ENCODE measurements at places on chromosomes 4 and X. TPM values are rescaled to one million over a fixed set of nuclear protein-coding genes. Genes with fewer than 3 reads are reported as not detected.

Gene STPG2
- total RNA-seq: 0.30 TPM

Gene BGN
- total RNA-seq: 59.3 TPM

Gene MSX1
- total RNA-seq: 1.8 TPM

Gene CACNA1F
- 2.1 TPM for total RNA-seq

Gene TRIM61
- 0.44 TPM for total RNA-seq

Gene SOWAHD
- total RNA-seq: 4.2 TPM

Gene PITX2
- total RNA-seq: not detected

Gene ARHGAP4
- total RNA-seq: 92.5 TPM

Gene MEPE
- total RNA-seq: not detected

Gene PLP1
- not detected for total RNA-seq

Gene ADH1A
- 3.4 TPM for total RNA-seq

Gene TLL1
- 3.9 TPM for total RNA-seq

Gene FOXO4
- total RNA-seq: 34.1 TPM

Gene FAAH2
- 6.8 TPM for total RNA-seq

Gene GLRA2
- not detected for total RNA-seq

Gene NEUROG2
- total RNA-seq: not detected

Gene PLP2
- 32.7 TPM for total RNA-seq

Measured in upper lobe of left lung (tissue), 6 donors.